Activated CD8-positive, alpha-beta memory T cell treated with anti-CD3 and anti-CD28 coated beads for 1 hour (primary cell): ENCODE measurements at places on chromosomes 5 and 9.

- DNase-seq: no peak
These were observed 354.3 kb downstream of the RAB3C start for GRCh38 chr5:58937031-58937681.

- no peak for DNase-seq
These were observed 73.0 kb upstream of the SNX2 start for GRCh38 chr5:122701640-122702523.

GRCh38 chr5:56501781-56502557 is 268.8 kb upstream of the ANKRD55 start:
- no peak for DNase-seq

DNA sequence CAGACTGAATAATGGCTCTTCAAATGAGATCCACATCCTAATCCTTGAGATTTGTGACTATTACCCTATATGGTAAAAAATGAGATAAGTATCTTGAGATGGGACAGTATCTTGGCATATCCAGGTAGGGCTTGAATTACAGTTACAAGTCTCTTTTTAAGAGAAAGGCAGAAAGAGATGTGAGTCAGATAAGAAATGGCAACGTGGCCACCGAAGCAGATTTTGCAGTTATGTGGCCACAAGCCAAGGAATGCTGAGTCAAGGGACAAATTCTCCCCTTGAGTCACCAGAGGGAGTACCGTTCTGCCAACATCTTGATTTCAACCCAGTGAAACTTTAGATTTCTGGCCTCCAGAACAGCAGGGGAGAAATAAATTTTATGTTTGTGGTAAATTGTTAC is 1983.0 kb upstream of the C9orf72 start:
- DNase-seq: no peak

- no peak for DNase-seq
These were observed 1.6 kb upstream of the DNAH5 start for GRCh38 chr5:13946111-13946510.

- no peak for DNase-seq
These were observed 54.0 kb downstream of the FEM1C start for GRCh38 chr5:115490596-115490995.

DNA sequence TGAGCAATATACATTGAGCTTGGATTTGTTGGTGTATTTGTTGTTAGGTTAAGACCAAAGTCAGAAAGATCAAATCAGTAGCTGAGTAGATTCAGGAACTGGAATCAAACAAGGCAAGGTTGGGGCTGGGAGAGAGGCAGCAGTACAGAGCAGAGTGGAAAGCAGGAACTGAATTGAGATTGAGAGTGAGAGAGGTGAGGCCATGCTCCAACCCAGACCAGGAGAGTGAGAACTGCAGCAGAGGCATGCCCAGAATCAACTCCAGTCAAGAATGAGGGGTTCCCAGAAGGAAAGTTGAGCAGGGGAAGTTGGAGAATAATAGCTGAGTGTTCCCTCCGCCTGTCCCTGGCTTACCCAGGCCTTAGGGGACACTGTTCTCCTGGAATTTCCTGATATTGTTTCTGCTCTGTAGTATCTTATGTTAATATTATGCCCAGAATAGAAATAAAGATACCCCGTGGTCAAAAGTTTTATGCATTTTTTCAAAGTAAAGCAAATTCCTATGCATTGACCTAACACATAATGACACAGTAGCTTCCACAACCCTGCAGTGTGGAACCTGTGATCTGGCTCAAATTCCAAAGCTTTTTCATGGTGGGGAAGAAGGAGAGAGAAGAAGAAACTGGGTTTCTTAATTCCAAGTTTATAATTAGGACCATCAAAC is 82.7 kb downstream of the SV2C start:
- no peak for DNase-seq

GRCh38 chr9:121700165-121700831 is 48.9 kb downstream of the DAB2IP start:
- no peak for DNase-seq

DNA sequence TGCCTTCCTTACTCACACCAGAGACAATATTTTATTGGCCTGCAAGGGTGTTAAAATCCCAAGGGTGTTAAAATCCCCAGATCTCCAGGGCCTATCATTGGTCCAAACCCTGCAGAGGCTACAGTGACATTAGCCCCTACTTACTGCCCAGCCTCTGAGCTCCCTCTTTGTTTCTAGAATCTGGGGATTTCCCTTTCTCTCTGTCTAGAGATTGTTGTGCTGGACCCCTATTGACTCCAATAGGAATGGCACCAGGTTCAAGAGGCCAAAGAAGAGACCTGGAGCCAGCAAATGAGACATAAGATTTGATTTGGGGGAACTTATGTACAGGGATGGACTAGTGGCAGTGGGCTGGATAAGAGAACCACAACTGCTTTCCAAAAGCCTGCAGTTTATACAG is 53.3 kb upstream of the ZBED3 start:
- DNase-seq: no peak

- DNase-seq: no peak
These were observed 10.7 kb downstream of the PDLIM4 start for GRCh38 chr5:132267931-132268768.

- no peak for DNase-seq
These were observed 6.4 kb downstream of the TLX3 start for GRCh38 chr5:171315386-171315891.

DNA sequence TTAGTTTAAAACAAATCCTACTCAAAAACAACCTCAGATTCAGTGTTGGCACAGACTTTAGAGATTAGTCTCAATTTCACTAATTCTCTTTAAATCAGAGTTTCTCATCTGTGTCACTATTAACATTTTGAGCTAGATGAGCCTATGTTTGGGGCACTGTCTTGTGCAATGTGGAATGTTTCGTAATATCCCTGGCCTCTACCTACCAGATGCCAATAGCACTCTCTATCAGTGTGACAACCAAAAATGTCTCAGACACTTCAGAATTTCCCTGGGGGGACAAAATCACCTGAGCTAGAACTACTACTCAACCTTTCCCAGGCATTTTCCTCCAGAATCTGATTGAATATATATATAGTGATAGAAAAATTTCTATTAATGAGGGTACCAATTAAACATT is 465.2 kb upstream of the RGMB start:
- DNase-seq: no peak

DNA sequence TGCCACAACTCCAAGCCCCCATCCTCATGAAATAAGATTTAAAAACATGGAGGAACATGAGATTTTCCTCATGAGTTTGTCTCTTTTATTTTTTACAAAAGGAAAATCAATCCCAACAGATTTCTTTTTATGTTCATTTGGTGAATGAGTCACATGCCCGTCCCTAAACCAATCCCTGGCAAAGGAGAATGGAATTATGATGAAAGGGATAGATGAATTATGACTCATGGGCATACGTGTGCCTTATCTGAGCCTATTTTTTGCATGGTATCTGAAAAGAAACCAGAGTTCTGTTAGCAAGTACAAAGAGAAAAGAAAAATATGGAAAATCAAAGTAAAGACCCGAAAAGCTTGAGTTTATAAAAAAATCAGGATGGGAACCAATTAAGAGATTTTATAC is 267.5 kb upstream of the TMEM161B start:
- DNase-seq: no peak

DNA sequence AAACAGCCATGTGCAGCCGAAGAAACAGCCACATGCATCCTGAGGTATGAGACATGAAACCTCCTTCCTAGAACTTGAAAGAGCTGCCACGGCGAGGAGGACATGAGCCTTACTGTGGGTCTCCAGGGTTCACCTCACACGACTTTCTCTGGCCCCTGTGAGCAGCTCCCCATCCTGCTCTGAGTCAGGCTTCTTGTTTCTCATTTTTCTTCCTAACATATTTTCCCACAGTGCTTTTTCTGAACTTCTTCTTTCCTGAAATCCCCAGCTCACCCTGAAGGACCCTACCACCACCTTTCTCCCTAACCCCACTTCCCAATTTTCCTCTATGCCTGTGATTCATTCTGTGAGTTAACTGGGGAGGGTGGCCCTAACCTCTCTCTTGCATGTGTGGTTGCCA is 33.7 kb upstream of the ADRB2 start:
- DNase-seq: no peak

- no peak for DNase-seq
These were observed 15.8 kb upstream of the PSAT1 start for GRCh38 chr9:78280982-78281668.

DNA sequence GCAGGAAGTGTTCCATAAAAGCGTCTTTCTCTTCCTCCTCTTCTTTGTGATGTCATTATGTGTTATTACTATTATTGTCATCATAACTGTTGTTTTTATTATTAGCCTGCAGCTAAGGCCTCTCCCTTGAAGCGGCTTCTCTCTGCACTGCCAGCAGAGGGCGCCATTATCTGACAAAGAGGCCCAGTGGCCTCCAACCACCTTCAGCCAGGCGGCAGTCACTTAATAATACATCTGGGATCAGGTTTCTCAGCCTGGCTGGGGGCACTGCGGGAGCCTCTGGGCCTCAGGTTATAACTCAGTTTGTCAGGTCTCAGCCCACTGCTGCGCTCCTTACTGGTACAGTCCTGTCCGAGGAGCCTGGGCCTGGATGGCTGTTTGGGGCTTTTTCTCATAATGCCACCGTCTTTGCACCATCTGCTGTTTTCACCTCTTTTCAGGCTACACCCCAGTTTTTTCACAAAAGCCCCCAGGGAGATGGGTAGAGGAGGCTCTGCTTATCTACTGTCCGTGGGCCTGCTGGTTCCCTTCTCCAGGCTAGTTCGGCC is 281.9 kb downstream of the NSG2 start:
- DNase-seq: peak; percentile 21

GRCh38 chr9:24095246-24095645 is 269.2 kb upstream of the ELAVL2 start:
- DNase-seq: no peak

DNA sequence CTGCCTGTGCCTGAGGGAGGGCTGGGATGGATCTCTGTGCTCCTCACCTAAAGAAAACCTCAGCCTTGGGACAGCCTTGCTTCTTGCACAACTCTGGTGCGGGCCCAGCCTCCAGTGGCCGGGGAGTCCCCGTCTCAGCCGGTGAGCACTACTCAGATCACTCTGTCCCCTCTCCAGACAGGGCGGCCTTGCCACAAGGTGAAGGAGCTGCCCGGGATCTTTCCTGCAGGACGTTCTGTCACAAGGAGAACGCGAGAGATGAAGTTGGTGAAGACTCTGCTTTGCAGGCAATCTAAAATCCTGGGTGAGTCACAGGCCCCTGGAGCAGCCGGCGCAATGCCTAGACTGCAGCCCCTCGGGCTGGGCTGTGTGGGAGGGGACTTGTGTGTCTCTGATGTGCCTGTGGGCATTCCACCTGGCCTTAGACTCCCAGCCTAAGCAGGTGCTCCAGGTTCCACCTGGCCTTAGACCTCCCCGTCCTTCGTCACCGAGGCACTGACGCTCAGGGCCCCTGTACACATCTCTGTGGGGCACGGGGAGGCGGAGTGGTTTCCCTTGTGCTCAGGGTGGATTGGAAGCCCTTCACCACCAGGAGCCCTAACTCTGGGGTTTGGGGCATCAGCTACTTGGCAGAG is 15.2 kb upstream of the IRX4 start:
- no peak for DNase-seq

DNA sequence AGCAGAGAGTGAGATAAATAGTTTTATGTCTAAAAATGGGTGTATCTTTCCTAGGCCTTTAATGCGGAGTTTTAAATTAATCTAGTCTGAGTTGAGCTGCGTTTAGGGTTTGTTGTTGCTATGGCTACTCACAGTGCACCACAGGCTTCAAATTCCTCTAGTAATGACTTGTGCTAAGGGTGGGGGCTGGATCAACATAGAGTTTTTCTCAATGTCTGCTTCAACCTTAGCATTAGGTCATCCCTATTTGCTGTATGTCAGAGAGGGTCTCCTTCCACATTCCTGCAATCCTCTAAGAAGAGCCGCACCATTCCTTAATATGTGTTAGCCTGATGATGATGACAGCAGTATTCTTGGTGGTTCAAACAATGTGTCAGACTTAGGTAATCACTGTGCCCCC is 465.6 kb upstream of the KIF2A start:
- DNase-seq: no peak

GRCh38 chr9:124291801-124292396 is 34.1 kb downstream of the NEK6 start:
- no peak for DNase-seq

GRCh38 chr9:99365233-99365980 is 143.3 kb downstream of the SEC61B start:
- no peak for DNase-seq

DNA sequence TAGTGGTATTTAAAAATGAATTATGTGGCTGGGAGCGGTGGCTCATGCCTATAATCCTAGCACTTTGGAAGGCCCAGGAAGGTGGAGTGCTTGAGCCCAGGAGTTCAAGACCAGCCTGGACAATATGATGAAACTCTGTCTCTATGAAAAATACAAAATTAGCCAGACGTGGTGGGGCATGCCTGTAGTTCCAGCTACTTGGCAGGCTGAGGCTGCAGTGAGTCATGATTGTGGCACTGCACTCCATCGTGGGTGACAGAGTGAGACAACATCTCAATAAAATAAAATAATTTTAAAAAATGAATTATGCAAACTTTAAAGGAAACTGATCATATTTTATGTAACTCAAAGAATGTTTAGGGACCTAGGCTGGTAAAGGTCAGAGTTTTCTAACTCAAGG is 310.8 kb upstream of the DMRT1 start:
- no peak for DNase-seq

- no peak for DNase-seq
These were observed 246.6 kb downstream of the SLCO4C1 start for GRCh38 chr5:102049517-102049916.

- DNase-seq: no peak
These were observed 4.0 kb upstream of the EXOSC2 start for GRCh38 chr9:130689572-130689936.

DNA sequence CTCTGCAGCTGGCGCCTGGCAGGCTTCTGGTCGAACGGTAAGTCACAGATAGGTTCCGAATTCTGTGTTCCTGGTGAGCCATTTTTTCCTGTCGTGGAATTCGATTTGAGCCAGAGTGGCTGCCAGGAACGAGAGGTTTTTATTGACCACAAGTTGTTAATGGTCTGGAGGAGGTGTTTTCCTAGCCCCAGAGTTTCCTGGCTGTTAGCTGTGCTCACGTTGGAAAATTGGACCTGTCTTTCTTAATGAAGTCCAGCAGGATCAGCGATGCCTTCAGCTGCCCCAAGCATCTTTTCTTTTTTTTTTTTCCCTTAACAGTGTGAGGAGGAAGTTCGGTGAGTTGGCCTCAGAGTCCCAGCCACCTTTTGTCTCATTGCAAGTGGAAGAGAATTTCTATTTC is 62.9 kb downstream of the COL5A1 start:
- DNase-seq: no peak

DNA sequence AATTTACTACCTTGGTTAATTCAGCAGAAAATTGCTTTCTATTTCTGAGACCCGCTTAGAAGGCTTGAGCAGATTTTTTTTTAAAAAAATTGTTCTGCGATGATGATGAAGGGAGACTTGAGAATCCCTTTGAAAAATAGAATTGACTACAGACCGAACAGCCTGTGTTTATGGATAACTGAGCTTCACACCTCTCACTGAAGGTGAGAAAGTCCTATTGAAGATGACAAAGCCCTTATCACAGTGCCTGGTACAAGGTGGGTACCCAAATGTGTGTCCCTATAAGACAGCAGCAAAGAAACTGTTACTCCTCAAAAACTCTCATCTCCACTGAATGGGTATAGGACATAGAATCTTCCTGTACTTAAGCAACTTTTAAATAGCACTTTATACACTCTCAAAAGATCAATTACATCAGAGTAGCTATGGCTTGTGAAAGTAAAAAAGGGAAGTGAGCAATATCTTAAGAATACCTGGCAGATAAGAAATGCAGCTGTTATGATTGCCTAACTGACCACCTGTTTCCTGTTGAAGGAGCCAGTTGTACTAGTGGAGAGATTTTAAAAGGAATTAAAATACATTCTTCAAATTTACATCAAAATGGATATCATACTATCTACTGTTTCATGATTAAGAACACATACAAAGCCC is 419.7 kb downstream of the CHSY3 start:
- DNase-seq: no peak
